Lung (tissue), 17 donors: ENCODE measurements at places on chromosomes 16 and 17. TPM values are rescaled to one million over a fixed set of nuclear protein-coding genes. Genes with fewer than 3 reads are reported as not detected.

The MAPK8IP3 gene
- 40.3 TPM for polyA plus RNA-seq

The ZNF75A gene
- 19.0 TPM for polyA plus RNA-seq

DNA sequence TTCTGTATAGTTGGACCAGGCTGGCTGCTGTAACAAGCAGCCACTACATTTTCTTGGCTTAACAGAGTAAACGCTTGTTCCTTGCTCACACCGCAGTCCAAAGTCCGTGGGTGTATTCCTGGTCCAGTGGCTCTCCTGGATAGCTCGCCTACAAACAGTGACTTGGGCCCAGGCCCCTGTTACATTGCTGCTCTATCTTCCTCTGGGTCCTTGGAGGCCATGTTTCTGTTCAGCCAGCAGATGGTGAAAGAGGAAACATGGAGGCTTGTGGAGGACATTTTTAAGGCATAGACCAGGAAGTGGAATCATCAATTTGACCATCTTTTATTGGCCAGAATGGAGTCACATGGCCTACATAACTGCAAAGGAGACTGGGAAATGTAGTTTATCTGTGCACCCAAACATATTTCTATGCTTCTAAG, 55.1 kb downstream of the ATP2C2 start:
- no peak for DNase-seq

- DNase-seq = peak; percentile 68
These were observed at the start of gene SLC25A10 for GRCh38 chr17:81711814-81712467. Gene SLC25A10, plus strand, starts transcription at chr17:81712284. Its CDS starts 143 bp downstream, at chr17:81712427.

- no peak for DNase-seq
These were observed 113.1 kb downstream of the SDK2 start for GRCh38 chr17:73531158-73531557.

DNA sequence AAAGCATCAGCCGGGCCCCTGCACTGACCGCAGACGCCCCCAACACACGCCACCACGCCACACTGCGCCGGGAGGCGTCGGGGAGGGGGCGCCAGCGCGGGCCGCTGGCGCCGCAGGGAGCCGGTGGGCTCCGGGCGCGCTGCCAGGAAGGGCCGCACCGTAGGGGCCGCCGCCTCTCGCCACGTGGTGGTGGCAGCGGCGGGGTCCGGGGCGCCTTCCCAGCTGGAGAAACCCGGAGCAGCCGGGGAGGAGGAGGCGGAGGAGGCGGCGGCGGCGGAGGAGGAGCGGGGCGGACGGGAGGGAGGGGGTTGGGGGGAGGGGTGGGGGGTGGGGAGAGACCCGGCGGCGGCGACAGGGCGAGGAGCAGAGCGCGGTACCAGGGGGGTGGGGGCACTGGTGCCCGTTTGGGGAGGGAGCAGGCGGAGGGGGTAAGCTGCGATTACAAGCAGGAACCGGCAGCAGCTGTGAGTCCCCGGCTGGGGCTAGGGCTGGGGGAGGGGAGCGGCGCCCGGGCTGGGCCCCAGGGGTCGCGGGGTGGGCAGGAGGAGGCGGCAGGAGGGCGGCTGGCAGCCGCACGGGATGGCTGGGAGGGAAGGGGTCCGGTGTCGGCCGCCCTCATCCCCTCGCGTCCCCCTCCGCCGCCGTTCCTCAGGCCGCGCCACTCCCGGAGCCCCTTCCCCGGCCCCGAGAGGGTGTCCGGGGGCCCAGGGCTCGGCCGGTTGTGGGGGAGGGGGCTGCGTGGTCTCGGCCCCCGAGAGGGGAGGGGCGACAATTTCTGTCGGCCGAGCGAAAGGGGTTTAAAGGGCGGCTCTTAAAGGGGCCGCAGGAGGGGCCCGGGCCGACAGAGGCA, at the start of gene TBKBP1:
TBKBP1 (plus strand) TSS at position 431 of the 850 bp plus-strand sequence. CDS start 1,952 bp downstream, outside the sequence.
- peak; percentile 93 for DNase-seq

The CLDN9 gene
- 0.91 TPM for polyA plus RNA-seq

DNA sequence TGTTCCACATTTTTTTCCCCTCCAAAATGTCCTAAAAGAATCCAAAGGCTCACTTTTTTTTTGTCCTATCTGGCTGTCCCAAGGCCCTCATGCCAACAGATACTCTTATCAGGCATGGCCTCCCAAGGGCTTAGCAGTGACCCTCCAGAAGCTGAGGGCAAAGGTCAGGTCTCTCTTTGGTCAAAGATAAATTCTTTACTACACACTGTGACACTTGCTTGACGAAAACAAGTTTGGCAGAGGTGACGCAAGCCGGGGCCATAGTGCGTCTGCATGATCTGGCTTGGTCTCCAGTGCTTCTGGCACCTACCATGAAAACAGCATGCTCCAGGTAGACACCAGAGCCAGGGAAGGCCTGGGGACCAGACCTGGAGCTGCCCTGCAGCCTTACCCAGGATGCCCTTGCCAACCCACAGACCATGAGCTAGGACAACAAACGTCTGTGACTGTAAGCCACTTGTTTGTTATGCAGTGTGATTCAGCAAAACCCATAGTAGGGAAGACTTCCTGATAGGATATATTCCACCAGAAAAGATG, 48.5 kb upstream of the IRF8 start:
- no peak for DNase-seq

GRCh38 chr16:17768257-17768656, 297.5 kb upstream of the XYLT1 start:
- DNase-seq = no peak

GRCh38 chr17:50892101-50892776, 26.1 kb upstream of the TOB1 start:
- no peak for DNase-seq

The ATP1B2 gene
- 0.61 TPM for polyA plus RNA-seq

The TMC7 gene
- 2.7 TPM for polyA plus RNA-seq

DNA sequence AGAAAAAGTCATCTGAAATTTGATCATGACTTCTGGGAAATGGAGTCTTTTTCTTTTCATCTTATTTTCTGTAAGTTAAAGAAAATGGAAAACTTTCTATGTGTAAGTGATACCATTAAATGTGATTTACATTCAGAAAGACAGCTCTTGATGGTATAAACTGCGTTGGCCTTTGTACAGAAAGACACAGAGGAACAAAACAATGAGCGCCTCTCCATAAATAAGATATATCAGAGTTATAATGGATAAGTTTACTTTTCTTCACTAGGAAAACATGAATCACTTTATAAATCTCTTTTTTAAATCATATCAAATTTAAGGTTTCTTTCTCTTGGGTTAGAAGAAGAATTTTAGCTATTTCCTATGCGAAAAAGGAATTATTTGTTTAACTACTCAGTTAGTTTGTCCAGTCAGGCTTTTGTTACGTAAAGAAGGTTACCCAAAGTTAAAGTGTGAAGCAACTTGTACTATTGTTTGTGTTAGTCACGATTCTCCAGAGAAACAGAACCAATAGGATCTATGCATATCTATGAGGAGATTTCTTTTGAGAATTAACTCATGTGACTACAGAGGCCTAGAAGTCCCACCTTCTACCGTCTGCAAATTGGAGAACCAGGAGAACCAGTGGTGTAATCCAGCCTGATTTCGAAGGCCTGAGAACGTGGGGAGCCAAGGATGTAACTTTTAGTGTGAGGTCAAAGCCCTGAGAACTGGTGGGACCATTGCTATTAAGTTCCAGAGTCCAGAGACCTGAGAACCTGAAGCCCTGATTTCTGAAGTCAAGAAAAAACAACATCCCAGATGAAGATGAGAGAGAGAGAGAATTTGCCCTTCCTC, 295.4 kb upstream of the KCNJ16 start:
- DNase-seq = no peak

- DNase-seq = no peak
These were observed 26.1 kb downstream of the SLC5A10 start for GRCh38 chr17:18978050-18978449.

DNA sequence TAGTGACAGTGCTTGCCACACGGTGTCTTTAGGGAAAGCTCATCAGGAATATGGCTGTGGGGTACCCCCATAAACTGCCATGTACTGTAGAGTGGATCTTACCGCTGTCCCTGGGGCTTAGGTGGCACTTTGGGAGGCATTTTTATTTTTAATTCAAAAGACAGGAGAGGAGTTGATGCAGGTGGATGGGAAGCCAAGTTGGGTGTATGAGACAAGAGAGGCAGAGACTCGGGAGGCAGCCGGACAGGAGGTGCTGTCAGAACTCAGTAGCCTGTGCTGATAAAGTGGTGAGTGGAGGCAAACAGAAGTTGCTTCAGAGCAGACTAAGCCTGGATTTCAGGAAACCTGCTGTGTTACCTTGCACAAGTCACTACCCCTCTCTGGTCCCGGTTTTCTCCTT, 185.9 kb downstream of the TMEM132E start:
- DNase-seq = no peak
